NCI-H187 (cell line): ENCODE measurements at places on chromosomes 13 and 19.

DNA sequence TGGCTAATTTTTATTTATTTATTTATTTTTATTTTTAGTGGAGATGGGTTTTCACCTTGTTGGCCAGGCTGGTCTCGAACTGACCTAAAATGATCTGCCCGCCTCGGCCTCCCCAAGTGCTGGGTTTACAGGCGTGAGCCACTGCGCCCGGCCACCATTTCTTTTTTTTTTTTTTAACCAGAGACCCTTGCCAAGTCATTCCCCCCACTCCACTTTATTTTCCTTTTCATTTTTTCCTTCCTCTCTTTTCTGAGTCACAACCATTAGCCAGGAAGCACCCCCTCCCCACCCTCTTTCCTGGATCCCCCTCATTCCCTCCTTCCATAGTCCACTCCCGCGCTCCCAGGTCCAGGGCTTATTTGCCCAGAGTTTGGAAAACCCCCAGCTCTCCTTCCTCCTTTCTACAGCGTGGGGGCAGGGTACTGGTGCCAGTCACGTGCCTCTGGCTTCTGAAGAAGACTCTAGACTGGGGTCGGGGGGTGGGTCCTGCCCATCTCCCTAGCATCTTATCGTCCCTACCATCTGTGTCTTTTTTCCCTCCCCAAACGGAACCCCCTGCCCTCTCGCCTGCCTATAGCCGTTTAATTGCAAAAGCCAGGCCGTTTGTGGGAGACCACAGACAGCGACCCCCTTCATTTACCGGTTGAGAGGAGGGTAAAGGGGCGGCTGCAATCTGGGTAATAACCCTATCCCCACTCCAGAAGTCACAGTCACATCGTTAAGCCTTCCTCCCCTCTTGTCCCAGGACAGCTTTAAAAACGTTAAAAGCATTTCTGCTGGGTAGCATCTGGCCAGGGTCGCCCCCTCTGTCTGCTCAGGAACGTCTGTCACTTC, 1.1 kb upstream of the CALR start:
- no peak for DNase-seq

GRCh38 chr13:105282406-105283285, 1252.8 kb downstream of the EFNB2 start:
- DNase-seq = no peak

- no peak for DNase-seq
These were observed 1.5 kb downstream of the ACP4 start for GRCh38 chr19:50791594-50792271.

- no peak for DNase-seq
These were observed 13.8 kb downstream of the NAXD start for GRCh38 chr13:110628952-110629701.

DNA sequence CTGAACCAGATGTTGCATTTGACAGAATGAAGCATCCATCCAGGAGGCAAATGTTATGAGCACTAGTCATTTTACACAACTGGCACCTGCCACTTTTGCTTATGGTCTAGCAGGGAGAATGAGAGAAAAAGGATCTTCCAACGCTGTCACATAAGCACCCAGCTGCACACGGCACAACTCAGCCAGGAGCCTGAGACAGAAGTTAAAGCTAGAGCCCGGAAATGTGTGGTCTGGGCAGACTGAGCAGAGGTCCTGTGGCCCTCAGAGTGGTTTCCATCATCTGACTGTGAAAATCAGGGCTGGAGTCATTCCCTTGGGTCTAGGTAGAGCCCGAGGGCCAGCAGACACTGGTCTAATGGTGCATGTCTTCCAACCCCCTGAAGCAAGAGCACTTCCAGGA, 78.4 kb upstream of the XPO4 start:
- DNase-seq = no peak

DNA sequence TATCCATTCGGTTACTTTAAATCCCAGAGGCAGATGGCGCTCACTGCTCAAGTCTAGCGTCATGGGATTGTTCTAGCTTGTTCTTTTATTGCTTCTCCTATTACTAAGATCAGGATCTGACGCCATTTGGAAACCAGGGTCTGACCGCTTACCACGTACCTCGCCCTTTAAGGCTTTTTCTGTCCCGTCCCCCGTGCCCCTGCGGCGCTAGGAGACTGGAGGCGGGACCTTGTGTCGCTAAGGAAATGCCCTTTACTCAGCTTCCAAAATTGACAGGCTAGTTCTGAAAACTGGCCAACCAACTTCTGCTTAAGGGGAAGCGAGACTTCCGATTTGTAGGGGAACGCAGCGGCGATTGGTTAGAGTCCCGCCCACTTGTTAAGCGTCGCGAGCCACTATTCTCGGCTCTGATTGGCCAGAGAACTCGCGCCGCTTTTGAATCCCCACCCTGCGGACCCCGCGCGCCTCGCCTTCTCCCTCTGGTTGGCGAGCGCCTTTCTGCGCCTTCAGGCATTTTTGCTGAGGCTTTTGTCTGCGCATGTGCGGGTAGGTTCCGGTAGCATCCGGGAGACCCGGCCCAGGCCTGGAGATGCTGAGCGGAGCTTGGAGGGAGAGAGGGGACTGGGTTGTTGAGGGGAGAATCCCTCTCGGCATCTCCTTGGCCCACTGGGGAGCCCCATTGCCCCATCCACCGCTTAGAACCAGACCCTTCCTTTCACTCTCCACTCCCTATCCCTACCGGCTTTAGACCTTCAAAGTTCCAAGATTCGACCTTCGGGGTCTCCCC, 3.9 kb upstream of the C19orf84 start:
- DNase-seq = no peak

DNA sequence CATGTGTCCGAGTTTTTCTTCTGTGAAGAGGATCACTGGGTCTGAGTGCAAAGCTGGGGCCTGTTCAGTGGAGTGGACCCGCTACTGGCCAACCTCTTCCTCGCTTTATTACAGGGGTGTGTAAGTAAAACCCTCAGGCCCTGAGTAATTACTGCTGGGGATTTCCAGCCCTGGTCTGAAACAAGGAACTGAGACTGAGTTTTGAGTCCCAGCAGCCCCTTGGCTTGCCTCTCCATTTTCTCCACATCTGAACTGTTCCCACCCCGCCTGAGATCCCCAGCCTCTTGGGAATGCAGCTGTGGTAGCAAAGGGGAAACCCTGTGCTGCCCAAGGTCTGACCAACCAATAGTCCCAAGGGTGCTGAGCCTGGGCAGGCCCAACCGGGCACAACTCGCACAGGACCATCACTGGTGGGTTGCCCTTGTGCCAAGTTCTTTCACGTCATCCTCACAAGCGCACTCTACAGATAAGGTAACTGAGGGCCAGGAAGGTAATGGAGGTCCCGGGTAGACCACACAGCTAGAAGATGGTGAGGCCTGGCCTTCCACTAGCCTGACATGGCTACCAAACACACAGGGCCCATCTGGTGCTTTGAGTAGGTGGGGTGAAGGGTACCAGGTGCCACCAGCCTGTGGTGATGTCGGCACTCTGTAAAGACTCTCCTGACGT, 13.7 kb upstream of the SLC35E1 start:
- DNase-seq = no peak

- DNase-seq = no peak
These were observed 41.7 kb upstream of the VSTM2B start for GRCh38 chr19:29483944-29484581.

DNA sequence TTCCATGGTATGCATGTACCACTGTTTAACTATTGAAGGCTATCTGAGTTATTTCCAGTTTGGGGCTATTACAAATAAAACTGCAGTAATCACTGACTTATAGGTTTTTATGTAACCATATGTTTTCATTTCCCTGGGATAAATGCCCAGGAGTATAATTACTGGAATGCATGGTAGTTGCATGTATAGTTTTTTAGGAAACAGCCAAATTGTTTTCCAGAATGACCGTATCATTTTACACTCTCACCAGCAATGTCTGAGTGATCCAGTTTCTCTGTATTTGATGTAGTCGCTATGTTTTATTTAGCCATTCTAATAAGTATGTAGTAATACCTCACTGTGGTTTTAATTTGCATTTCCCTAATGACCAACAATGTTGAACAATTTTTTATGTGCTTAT, 42.0 kb downstream of the CYSLTR2 start:
- no peak for DNase-seq

GRCh38 chr19:12828494-12828893, 5.9 kb downstream of the RTBDN start:
- DNase-seq = no peak

GRCh38 chr13:113815151-113816058, 48.5 kb downstream of the GAS6 start:
- DNase-seq = no peak

GRCh38 chr13:48318377-48318811, 14.8 kb downstream of the RB1 start:
- no peak for DNase-seq

GRCh38 chr19:47315125-47315821, 5.6 kb downstream of the C5AR1 start:
- DNase-seq = no peak

- DNase-seq = no peak
These were observed 399 bp upstream of the SPTBN4 start for GRCh38 chr19:40466219-40466984.

- no peak for DNase-seq
These were observed 235.8 kb downstream of the EFNB2 start for GRCh38 chr13:106299621-106300020.

GRCh38 chr19:31532034-31532433, 182.8 kb upstream of the TSHZ3 start:
- no peak for DNase-seq

DNA sequence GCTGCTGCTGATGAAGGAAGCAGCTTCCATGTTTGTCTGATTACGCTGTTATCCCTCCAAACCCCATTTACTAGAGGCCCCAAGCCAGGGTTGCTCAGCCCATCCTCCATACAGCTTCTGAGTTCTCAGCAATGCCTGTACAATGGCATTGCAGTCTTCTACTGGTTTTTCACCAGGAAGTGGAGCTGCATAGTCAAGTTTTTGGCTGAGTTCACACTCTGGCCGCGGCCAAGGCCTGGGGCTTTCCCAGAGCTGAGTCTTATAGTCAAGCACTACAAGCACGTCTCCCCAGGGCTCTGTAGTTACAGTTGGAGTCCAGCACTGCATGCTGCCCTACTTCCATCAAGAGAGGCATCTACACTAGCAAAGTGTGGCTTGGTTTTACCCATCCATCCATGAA, 182.5 kb downstream of the POU4F1 start:
- DNase-seq = no peak

DNA sequence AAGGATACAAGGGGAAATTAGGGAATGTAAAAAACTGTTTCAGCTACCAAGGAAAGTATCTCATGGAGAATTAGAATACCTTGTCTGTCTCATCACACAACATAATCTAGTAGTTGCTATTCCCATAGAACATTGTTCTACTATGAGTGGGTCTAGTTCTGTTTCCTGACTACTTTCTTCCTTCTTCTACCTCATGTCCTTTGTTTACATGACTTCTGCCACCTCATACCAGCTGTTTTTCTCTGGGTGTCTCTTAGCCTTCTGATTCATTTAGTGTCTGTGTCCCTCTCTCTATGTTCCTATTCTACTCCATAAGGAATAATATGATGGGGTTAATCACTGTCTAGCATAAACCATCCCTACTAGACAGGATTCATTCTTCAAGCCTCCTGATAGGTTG, 887.3 kb downstream of the DIAPH3 start:
- no peak for DNase-seq

DNA sequence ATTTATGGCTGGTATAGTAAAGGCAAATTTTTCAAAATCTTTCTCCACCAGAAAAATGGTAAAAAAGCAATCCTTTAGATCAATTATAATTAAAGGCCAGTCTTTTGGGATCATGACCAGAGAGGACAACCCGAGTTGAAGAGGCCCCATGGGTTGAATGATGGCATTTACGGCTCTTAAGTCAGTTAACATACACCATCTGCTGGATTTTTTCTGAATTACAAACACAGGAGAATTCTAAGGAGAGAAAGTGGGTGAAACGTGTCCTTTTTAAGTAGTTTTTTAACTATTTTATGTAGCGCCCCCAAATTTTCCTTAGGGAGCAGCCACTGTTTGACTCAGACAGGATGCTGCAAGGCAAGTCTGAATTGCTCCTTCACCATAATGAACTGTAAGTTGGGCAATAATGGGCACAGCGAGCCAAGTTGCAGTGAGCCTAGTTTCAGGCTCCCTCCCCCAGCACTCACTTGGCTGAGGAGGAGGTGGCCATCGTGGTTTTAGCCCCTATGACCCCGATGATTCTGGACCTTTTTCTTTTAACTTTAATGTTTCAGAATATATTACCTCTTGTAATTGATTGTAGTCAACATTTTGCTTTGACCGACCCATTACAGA, 13.6 kb upstream of the ZNF611 start:
- no peak for DNase-seq

DNA sequence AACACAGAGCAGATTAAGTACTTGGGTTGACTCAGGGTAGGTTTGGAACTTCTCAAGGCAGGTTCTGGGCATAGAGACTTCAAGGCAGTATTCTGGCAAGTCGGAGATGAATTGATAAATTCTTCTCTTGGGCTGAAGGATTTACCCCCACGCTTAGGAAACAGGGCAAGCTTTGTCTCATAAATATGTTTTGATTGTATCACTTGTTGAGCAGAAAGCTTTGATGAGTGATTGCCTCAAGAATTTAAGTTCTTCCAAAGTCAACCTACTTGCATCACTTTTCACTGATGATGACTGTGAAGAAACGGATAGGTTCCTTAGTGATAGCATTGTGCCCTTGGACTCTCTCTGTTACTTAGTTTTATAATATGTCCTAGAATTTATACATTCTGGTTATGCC, 258.6 kb upstream of the DACH1 start:
- no peak for DNase-seq

GRCh38 chr13:66534561-66534960, 695.6 kb downstream of the PCDH9 start:
- DNase-seq = no peak

GRCh38 chr19:31312009-31312676, 37.1 kb downstream of the TSHZ3 start:
- DNase-seq = no peak

- DNase-seq = no peak
These were observed 238.0 kb downstream of the NBEA start for GRCh38 chr13:35179920-35180663.

DNA sequence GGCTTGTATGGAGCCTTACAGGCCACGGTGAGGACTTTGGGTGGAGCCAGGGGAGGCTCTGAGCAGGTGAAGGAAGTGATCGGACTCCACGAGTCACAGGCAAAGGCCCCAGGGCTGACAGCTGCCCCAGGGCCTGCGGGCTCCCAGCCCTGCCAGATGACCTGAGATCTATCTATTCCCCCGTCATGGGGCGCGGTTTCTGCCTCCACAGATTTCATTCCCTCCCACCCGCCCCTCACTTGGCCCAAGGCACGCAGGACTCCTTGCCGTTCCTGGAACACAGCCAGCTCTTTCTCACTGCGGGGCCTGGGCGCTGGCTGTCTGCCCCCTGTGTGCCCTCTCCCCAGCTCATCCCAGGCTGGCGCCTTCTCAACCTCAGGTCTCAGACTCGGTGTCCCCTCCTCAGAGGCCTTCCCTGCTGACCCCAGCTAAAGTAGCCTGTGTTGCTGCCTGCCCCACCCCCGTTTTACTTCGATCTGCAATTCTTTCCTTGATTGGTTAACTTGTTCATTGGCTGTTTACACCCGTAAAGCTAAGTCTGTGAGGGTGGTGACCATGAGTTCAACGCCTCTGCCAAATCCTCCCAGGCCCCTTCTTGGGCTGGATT, 13.9 kb upstream of the PAK4 start:
- no peak for DNase-seq

- no peak for DNase-seq
These were observed 11.2 kb upstream of the ARHGEF18 start for GRCh38 chr19:7337380-7338194.

- no peak for DNase-seq
These were observed 11.8 kb downstream of the PGLS start for GRCh38 chr19:17522988-17523872.

- DNase-seq = no peak
These were observed 52.5 kb downstream of the SLITRK1 start for GRCh38 chr13:83829810-83830209.

- no peak for DNase-seq
These were observed 4.6 kb downstream of the NDUFA7 start for GRCh38 chr19:8316351-8317125.
